Right atrium auricular region (tissue), 2 donors: ENCODE measurements at places on chromosomes 5 and 9. TPM values are rescaled to one million over a fixed set of nuclear protein-coding genes. Genes with fewer than 3 reads are reported as not detected.
A peak's percentile ranks its signal among the peaks of the same experiment; 100 is the strongest.

INSL6 gene
- not detected for total RNA-seq

- H3K4me3 ChIP-seq: no peak overlapping the region
- no peaks in the 10 kb centered on the region for H3K27me3 ChIP-seq
- no peaks in the 10 kb centered on the region for H3K4me1 ChIP-seq
Observed at GRCh38 chr5:89384391-89384790, 501.4 kb upstream of the MEF2C start.

GRCh38 chr9:137294681-137295237 is 7.3 kb downstream of the NRARP start:
- H3K27me3 ChIP-seq: peaks cover 5% of the 10 kb centered on the region
- peak overlapping the region; percentile 43 for H3K4me3 ChIP-seq
- DNase-seq: no peak
- no peak overlapping the region for H3K27ac ChIP-seq
- no peaks in the 10 kb centered on the region for H3K4me1 ChIP-seq
- no peaks in the 10 kb centered on the region for H3K36me3 ChIP-seq

DNA sequence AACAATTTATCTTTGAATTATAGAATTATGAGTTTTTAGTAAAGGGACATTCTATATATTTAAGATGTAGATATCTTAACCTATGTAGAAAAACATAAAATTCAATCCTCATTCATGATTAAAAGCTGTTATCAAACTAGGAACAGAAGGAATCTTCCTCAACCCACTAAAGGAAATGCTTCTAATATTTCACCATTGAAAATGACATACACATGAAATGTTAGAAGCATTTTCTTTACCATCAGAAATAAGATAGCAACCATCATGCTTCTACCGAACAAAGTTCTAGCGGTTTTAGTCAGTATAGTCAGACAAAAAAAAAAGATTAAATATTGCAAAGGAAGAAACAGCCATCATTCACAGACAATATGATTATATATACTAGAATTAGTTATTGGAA is 32.2 kb downstream of the SHOC1 start:
- H3K4me1 ChIP-seq: no peaks in the 10 kb centered on the region
- H3K4me3 ChIP-seq: no peak overlapping the region
- H3K27ac ChIP-seq: no peak overlapping the region
- H3K27me3 ChIP-seq: no peaks in the 10 kb centered on the region
- no peak for DNase-seq
- H3K36me3 ChIP-seq: no peaks in the 10 kb centered on the region

- no peak overlapping the region for H3K4me3 ChIP-seq
- H3K4me1 ChIP-seq: no peaks in the 10 kb centered on the region
- no peaks in the 10 kb centered on the region for H3K36me3 ChIP-seq
- H3K27ac ChIP-seq: no peak overlapping the region
Observed at GRCh38 chr5:56164376-56164775, 68.8 kb downstream of the ANKRD55 start.
